Colonic mucosa (tissue), 4 donors: ENCODE measurements at places on chromosomes 7 and 10. TPM values are rescaled to one million over a fixed set of nuclear protein-coding genes. Genes with fewer than 3 reads are reported as not detected.
A peak's percentile ranks its signal among the peaks of the same experiment; 100 is the strongest.

MPP7 gene
- total RNA-seq = 30.8 TPM

ELOVL3 gene
- total RNA-seq = 0.24 TPM

GRCh38 chr7:103391976-103392375, 44.5 kb downstream of the PSMC2 start:
- DNase-seq = no peak

DNA sequence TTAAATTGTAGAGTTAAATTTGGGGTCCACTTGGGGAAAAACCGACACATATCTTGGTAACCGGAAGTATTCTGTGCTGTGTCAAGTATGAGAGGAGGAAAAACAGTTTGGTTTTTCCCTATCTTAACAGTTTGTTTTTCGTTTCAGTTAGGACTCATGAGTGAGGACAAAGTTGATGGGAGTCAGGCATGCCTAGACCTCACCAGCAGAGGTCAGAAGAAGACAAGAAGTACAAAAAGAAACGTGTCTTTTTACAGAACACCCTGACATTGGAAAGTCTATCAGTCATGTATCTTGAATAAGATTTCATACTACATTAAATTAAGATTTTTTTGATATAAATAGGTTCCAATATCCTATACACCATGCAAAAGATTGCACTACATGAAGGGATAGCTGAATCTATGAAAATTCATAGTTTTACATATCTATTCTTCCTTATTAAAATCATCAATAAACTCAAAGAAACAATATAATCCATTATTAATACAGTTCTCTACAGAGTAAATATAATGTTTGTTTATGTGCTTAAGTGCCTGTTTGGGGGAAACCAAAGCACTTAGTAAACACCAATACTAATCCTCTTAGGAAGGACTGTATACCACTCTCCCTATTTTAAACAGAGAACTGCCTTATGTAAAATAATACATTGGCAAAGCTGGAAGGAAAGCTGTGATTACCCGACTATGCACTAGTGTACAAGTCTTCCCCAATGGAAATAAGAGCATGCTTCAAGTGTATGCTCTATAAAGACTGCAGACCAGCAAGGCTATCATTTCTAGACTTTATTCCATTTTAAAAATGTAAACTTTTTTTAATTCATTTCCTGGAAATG, 95.6 kb downstream of the USP6NL start:
- DNase-seq = peak; percentile 46

DNA sequence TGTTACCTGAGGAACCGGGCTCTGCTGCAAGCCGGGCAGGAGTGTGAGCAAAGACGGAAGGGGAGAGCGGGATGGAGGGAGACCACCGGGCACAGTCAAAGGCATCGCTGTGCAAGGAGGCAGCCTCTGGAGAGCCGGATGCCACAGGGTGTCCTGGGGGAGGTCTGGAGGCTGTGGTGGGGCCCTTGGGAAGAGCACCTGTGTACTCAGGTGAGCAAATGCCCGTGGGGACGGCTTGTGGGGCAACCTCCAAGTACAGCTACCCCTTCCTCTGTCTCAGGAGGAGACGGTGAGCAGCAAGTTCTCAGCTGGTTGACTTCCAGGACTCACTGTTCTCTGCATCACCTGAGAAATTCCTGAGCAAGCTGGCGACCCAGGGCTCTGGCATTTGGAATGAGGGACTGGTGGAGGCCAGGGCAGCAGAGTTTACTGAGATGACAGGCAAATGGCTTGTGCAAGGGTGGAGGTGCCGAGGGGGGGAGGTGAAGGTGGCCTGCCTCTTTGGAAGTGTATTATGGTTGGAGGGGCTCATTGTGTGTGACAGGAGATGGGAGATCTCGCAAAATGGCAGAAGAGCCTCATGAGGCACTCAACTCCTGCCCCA, 345.2 kb upstream of the SHH start:
- DNase-seq = no peak

- no peak for DNase-seq
These were observed 37.5 kb upstream of the EGR2 start for GRCh38 chr10:62853710-62854109.

DNA sequence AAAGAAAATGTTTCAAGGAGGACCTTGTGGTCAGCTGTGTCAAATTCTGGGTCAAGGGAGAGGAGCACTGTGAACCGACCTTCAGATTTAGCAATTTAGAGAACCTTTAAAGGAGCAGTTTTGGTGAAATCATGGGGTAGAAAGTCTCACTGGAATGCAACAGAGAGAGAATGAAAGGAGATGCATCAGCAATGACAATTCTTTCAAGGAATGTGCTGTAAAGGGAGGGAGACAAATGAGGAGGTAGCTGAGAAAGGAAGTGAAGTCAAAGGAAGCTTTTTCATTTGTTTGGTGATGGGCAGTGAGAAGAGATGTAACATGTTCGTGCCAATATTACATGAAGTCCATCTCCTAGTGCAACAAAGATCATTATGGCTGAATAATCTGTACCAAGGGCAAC, 166.0 kb downstream of the TSPAN12 start:
- no peak for DNase-seq
